ENCODE measurements at places on chromosomes 1 and 21. TPM values are rescaled to one million over a fixed set of nuclear protein-coding genes. Genes with fewer than 3 reads are reported as not detected.

GRCh38 chr21:32916522-32917099 lies 109.1 kb upstream of the OLIG2 start:
- no peak for DNase-seq

DNA sequence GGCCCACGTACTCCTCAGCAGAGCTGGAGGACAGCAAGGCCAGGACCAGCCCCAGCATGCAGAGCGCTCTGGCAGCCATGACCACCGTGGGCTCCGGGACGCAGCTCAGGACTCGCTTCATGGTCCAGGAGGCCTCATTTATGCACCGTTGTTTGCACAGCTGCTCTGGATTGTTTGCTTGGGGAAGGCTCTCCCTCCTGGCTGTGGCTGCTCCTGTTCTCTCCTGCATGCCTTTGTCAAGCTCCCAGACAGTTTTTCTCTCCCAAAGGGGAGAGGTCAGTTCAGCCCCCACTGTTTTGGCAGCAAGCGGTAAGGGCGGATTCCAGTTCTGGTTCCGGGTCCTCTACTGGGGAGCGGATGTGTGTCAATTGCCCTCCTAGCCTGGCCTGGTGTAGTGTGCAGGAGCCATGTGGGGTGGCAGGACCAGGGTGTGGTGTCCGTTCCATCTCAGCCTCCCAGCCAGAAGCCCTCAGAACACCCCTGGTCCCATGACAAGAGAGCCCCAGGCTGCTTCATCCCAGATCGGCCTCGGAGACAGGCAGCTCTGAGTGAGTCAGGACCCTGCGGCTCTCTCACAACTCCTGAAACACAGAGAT lies at the start of gene TFF3:
Gene TFF3 (minus strand): TSS at position 114 of the 596 bp plus-strand sequence. CDS start 35 bp downstream, at position 79.
- peak; percentile 89 for DNase-seq

DNA sequence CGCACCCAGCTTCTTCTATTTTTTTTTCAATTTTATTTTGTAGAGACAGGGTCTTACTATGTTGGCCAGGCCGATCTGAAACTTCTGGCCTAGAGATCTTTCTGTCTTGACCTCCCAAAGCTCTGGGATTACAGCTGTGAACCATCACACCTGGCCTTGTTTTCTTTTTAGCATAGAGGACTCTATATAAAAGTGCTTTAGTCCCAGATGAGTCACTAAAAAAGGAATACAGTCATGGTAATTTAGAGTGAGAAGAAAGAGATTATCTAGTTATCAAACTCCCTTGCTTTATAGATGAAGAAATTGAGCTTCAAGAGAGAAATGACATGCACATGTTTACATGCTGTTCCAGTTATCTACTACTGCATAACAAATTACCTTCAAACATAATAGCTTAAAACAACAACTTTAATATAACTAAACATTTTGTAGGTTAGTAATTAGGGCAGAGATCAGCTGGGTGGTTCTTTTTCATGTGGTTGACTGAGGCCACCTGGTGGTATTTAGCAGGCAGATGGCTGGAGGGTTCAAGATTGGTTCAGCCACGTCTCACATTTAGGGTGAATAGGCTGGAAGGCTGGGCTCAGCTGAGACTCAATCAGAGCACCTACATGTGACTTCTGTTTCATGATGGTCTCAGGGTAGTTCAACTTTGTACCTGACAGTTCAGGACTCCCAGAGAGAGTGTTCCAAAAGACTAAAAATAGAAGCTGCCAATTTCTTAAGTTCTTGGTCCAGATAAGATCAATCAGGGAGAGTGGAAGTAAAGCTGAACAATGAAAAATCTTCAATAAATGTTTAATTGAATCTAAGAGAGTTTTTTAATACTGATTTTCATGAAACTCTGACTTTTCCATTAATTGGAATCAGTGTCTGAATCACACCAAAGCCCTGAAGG lies 16.9 kb upstream of the MTF2 start:
- DNase-seq: peak; percentile 36

RAB42 gene
- 1.3 TPM for total RNA-seq

OBSCN gene
- 24.0 TPM for total RNA-seq

DNA sequence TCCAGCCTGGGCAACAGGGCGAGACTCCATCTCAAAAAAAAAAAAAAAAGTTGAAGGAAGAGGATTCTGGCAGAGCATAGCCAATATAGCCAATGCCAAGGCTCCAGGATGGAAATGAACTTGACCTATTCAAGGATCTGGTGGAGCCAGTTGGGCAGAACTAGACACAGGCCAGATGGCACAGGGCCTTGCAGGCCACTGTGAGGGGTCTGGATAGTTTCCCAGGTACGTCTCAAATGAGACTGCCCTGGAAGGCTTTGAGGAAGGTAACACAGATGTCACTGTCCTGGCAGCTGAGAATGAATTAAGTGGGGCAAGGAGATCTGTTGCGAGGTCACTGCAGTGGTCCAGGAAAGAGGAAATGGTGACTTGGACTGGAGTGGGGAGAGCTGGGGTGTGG lies 12.0 kb upstream of the ARHGEF19 start:
- DNase-seq: no peak

DNA sequence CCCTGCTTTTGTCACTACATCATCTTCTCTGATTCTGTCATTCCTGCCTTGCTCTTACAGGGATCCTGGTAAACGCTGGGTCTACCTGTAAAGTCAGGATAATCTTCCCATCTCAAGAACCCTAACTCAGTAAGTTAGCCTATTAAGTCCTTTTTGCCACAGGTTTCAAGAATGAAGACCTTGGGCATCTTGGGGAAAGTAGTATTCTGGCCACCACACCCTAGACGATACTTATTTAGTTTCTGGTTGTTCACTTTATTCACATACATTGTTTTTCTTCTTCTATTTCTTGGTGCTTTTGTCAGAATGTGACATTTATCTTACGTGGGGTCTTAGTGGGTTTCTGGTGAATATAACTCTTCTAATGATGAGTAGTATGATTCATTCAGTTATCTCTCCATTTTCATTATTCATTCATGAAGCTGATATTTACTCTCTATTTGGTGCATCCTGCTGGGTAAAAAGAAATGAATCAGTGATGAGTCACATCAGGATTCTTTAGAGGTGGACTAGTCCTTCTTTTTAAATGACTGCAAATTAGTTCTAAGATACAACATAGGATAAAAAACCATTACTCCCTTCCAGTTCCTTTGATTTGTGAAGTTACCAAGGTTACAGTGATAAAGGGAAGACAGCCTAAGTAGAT lies 514.4 kb upstream of the B3GALT2 start:
- DNase-seq: no peak

GRCh38 chr1:32060914-32061313 lies 11.8 kb upstream of the TMEM39B start:
- no peak for DNase-seq

FAM151A gene
- total RNA-seq: not detected

DNA sequence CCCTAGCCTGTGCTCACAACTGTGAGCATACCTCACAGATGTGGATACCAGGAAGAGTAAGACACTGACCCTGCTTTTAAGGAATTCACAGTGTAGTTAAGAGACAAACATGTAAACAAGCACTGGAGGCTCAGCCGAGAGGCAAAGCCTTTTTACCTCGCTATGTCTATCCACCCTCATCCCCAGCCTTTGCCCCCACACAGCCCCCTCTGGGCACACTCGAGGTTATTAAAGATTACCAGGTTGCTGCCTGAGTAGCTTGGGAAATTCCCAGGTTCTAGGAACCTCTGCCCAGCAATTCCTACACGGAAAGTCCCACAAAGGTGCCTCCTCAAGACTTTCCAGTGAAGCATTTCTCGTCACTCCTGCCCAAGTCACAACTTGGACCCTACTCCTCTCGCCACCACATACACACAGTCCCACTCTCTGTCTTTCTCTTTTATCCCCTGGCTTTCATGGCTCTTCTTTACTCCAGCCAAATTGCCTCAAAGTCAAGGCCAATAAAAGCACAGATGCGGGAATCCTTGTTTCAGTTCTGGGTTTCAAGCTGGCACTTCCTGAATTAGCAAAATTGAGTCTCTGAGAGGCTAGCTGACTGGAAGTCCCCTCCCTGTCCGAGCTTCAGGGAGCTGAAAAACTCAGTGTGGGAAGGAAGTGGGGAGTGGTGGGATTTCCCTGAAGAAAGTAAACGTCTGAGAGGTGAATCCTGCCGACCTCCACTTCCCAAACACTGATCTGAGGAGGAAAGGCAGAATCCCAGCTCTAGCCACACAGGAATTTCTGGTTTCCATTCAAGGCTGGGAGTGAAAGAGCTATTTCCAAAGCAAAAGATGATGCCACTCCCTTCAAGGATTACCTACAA lies 7.6 kb downstream of the DENND2D start:
- no peak for DNase-seq

DNA sequence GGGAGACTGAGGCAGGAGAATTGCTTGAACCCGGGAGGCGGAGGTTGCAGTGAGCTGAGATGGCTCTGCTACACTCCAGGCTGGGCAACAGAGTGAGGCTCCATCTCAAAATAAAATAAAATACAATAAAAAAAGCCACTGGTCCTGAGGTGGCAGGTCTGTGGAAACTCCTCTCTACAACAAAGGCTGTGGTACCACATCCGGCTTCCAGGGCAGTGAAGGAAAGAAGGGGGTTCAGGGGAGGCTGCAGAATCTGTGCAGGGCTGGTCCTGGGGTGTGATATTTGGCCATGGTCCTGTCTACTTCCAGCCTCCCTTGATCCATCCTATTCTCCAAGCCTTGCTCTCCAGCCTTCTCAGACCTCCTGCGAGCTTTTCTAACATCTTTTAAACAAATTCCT lies 731 bp upstream of the ZNF683 start:
- DNase-seq: no peak

FCRL6 gene
- not detected for total RNA-seq

ARMH1 gene
- 1.9 TPM for total RNA-seq

DNA sequence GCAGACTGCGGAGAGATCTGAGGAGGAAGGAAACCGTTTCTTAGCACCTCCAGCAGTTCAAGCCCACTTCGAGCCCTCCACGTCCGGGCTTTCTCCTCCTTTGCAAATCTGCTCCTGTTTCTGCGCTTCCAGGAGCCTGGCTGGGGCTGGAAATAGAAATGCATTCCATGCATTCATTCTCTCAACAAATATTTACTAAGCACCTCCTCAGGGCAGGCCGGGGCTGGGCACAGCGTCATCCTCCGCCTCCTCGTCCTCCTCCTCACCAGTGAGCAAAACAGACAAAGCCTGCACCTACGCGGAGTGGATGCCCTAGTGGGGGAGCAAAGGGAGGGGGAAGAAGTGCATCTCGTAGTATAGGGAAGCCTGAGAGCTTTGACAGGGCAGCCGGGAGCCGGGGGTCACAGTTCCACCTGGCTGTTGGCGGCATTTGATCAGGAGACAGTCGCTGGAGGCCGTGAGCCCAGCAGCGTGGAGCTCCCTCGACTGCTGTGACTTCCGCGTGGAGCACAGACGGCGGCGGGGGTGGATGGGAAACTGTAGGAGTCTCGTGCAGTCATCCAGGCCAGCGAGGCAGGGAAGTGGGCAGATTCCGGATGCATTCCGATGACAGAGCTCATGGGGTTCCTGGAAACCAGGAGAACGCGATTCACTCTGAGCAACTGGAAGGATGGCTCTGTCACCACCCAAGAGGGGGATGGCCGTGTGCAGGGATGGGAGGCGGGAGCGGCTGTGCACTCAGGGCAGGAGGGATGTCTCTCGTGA lies 93.5 kb downstream of the SIK1 start:
- peak; percentile 57 for DNase-seq

MYOM3 gene
- total RNA-seq: 0.11 TPM

DNA sequence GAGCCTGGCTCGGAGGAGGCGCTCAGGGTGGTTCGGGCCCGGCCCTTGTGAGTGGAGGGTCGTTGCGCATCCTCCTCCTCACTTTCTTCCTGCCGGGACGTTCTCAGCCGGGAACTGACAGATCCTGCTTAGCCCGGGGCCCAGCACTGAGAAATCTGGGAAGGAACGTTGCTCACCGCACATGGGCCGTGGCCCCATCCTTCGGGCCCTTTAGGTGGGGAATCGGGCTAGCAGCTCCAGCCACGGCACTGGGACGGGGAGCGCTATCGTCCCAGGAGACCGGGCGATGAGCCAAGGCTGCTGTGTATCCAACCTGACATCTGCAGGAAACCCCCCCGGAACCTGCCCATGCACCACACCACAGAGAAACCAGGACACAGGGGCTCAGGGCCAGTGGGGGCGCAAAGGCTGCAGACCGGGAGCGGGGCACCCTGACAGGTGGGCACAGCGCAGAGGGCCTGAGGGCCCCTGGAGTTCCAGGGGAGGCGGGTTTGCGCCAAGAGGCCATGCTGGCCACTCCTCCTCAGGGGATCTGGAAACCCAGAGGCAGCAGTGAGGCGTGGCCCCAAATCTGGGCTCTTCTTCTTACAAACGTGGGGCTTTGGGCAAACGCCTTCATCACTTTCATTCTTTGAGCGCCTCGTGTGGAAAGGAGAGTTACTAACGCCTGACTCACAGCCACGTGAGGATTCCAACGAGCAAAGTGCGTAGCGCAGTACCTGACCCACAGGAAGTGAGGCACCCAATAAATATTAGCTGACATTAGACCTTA lies at the start of gene SH2D5:
Gene SH2D5 (minus strand): TSS at position 116 of the 772 bp plus-strand sequence. CDS start 4,659 bp downstream, outside the sequence.
- DNase-seq: peak; percentile 92

DNA sequence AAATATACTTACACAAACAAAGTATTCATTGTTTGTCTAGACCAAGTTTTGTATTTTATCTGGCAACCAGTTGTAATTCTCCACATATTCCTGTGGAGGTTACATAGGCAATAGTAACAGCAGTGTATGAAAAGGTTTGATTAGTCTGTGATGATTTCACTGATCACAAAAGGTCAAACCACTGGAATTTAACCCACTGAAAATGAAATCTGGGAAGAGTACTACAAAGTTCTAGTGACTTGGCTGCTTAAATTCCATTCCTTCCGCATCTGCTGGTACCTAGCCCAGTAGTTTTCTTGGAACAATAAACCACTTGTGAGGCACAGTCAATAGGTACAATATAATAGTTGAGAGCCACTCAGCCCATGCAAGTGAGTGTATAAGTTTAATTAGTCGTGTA lies 205.4 kb downstream of the NFIA start:
- DNase-seq: peak; percentile 21

LMOD1 gene
- 40.2 TPM for total RNA-seq

DNA sequence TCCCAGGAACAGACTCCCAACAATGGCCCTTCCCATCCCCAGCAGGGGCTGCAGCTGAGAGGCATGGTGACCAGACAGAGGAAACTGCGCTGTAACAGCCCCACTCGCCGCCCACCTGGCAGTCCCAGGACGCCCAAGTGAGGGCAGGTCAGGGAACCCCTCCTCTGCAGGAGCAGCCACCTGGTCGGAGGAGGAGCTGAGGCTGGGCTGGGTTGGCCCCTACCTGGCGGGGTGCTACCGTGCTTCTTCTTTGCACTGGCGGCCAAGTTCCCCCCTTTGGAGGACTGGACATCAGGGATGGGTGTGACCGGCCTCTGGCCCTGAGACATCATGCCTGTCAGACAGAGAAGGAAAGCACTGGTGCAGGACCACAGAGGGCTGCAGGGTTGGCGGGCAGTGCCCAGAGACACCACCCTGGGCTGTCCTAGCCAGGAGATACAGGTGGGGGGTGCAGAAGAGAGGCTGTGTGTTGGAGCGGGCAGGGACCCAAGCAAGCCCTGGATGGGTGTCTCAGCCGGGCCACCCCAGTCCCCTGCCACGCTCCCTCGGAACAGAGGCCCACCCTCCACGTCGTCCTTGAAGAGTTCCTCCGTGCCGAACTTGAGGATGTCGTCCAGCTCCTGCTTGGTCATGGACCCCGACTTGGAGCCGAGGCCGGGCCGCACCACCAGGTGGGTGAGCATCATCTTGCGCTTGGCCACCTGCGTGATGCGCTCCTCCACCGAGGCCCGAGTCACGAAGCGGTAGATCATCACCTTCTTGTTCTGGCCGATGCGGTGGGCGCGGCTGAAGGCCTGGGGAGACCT lies 51.6 kb downstream of the CHD5 start:
- DNase-seq: no peak

- no peak for DNase-seq
These were observed 44.1 kb upstream of the RGS21 start for GRCh38 chr1:192272732-192273131.
